ENCODE measurements at places on chromosomes 2 and 18. TPM values are rescaled to one million over a fixed set of nuclear protein-coding genes. Genes with fewer than 3 reads are reported as not detected.

DNA sequence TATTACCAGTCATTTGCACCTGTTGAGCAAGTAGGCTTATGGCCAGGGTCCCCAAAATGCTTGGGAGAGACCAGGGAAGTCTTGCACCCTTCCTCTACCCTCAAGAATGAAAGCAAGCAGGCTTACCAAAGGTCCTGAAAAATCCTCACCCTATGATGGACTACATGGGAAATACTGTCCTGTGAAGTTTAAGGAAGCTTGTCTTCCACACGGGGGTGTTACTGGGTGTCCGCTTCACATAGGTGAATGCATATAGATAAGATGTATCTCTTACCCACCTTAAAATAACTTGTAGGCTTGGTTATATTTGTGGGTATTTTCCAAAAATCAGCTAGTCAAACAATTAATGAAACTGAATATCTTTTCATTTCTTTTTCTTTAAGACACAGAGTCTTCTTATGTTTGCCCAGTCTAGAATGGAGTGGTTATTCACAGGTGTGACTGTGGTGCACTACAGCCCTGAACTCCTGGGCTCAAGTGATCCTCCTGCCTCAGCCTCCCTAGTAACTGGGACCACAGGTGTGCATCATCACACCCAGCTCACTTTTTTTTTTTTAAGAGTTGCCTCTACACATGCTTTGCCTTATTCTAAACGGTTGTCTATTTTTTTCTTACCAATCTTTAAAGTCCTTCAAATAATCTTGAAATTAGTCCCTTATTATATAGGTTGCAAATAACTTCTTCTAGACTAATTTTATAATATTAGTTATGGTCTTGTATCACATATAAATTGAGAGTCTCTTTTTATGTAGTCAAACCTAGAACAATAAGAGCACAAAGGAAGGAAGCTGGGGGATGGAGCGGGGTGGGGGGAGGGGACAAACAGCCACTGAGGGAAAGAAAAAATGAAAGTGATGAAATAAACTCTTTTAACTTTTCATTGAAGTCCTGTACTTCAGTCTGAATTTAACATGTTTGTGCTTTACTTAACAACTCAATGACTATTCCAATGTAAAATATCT lies 49.0 kb downstream of the CERKL start:
- DNase-seq = peak; percentile 41

GRCh38 chr2:231884438-231885140 lies 41.6 kb downstream of the NPPC start:
- no peak for DNase-seq

GRCh38 chr2:119699016-119699606 lies 20.1 kb downstream of the TMEM177 start:
- DNase-seq = no peak

- no peak for DNase-seq
Measured at GRCh38 chr2:135688978-135689377, 52.7 kb upstream of the UBXN4 start.

DNA sequence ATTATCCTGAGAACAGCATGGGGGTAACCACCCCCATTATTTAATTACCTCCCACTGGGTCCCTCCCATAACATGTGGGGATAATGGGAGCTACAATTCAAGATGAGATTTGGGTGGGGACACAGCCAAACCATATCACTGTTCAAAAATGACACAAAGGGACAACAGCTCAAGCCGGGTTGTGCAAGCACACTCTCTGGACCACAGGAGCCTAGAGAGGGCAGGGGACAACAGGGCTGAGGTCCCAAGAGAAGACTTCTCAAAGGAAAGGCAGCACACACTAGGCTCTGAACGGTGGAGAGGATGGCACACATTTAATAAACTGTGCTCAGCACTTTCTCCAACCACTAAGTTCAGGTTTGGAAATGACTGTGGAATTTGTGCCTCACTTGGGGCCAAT lies 122.1 kb upstream of the PKDCC start:
- DNase-seq = no peak

DNA sequence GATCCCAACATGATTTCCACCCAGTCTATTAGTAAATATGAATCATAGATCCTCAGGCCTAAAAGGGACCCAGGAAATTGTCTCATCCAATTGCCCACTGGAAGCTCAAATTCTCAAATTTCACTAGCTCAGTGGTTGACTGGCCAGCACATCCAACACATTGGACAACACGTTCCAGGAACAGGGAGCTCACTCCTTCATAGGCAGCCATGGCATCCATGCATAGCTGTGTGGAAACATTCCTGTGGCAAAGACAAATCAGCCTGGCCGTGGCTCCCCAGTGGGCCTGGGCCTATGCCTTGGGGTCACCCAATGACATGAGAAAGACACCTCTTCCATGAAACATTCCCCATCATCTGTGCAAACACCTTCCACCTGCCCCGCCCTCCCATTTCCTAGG lies 261.1 kb downstream of the ANAPC1 start:
- DNase-seq = no peak

- no peak for DNase-seq
Measured at GRCh38 chr2:206561962-206562361, 80.3 kb upstream of the FAM237A start.

- DNase-seq = no peak
Measured at GRCh38 chr18:8893628-8894231, 188.4 kb downstream of the MTCL1 start.

TSPYL6 gene
- not detected for total RNA-seq

- DNase-seq = no peak
Measured at GRCh38 chr2:189276277-189276676, 96.7 kb upstream of the COL5A2 start.

DNA sequence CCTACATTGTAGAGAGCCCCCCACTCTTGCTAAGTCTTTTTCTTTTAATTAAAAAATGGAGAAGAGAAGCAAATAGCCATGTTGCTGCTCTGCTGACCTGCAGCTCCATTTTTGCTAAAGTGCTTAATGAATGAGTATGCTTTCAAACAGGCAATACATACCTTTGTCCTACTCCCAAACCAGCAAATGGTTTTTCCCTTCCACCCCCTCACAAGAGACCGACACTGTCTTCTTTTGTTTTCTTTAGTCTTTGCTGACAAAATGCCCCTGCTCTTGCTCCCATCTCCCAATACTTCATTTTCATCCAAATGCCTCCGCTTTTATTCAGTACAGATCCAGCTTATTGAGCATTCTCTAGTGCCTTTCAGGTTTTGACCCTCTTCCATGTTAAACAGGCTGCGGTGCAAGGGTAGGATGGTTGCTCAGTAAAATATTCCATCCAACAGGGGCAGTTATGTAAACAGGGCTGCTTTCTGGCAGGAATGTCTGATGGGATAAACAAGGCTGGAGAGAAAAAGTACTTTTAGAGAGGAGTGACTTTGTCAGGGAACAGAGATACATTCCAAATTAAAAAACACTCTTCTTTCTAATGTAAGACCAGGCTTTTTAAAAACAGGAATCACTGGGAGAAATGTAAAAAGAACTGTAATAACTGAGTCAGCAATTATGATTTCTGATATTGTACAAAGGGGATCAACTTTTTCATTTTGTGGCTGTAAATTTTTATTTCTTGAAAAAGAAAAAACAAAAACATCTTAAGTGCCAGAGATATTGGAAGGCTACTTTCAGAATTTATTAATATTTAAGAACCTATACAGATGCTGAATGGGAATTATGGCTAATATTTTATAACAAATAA lies 136.8 kb downstream of the MEP1B start:
- no peak for DNase-seq

GAD1 gene
- total RNA-seq = 1.0 TPM

GRCh38 chr2:205543937-205544702 lies 138.2 kb upstream of the NRP2 start:
- no peak for DNase-seq

- no peak for DNase-seq
Measured at GRCh38 chr18:79949697-79950487, 1.6 kb downstream of the SLC66A2 start.

GRCh38 chr2:225820826-225821225 lies 421.3 kb downstream of the NYAP2 start:
- no peak for DNase-seq

GRCh38 chr2:236527159-236527630 lies 42.4 kb upstream of the ACKR3 start:
- DNase-seq = no peak

- DNase-seq = no peak
Measured at GRCh38 chr2:220785178-220785577, 786.9 kb downstream of the EPHA4 start.

- DNase-seq = no peak
Measured at GRCh38 chr2:36578343-36579296, 19.3 kb downstream of the FEZ2 start.

- no peak for DNase-seq
Measured at GRCh38 chr18:78739882-78740677, 239.5 kb upstream of the SALL3 start.

DNA sequence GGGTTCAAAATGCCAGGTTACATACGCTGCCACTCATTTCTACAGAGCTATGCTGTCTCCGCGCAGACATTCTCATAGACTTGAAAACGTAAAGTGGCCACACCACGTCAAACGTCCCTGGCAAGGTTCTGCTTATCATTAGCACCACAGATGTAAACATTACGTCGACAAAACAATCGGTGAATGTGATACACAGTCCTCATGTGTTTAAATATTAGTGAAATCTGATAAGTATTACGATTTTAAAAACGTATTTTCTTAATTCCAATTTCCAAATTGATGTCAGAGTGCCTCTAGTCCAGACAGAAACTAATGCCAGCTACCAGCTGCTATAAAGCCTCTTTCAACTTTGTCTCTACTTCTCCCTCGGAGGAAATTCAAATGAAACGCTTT lies 1.2 kb downstream of the STK17B start:
- peak; percentile 81 for DNase-seq

SPRED2 gene
- total RNA-seq = 7.9 TPM

GRCh38 chr2:9236867-9237266 lies 30.3 kb downstream of the ASAP2 start:
- DNase-seq = no peak

IL1RN gene
- 2.7 TPM for total RNA-seq

GRCh38 chr2:62415518-62415917 lies 90.5 kb downstream of the TMEM17 start:
- DNase-seq = no peak

SATB2 gene
- total RNA-seq = 0.38 TPM

UPP2 gene
- total RNA-seq = not detected

DNA sequence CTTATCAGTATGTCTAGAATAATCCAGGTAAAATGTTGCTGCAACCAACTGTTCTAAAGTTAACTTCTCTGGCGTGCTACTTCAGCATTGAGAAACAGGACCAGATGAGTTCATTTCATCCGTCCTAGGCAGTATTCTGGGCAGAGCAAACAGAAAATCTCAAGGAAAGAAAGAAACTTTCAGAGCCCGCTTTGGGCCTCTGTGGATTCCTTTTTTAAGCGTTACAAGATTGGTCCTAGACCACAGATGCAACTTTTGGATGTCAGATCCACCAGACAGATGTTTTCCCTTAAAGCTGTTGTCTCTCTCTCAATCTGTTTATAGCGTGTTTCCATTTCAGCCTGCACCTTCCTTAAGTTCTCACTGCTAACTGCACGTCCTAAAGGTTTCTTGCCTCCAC lies 75.0 kb downstream of the BCL2 start:
- no peak for DNase-seq

GRCh38 chr2:126437016-126437415 lies 218.9 kb upstream of the GYPC start:
- DNase-seq = no peak

- DNase-seq = no peak
Measured at GRCh38 chr2:197675711-197676188, 363 bp upstream of the RFTN2 start.

SLC9A4 gene
- 0.05 TPM for total RNA-seq

- no peak for DNase-seq
Measured at GRCh38 chr2:116586328-116586689, 1228.2 kb upstream of the DDX18 start.

ACVR2A gene
- total RNA-seq = 7.2 TPM

GRCh38 chr2:42890791-42891355 lies 98.5 kb upstream of the HAAO start:
- no peak for DNase-seq

DNA sequence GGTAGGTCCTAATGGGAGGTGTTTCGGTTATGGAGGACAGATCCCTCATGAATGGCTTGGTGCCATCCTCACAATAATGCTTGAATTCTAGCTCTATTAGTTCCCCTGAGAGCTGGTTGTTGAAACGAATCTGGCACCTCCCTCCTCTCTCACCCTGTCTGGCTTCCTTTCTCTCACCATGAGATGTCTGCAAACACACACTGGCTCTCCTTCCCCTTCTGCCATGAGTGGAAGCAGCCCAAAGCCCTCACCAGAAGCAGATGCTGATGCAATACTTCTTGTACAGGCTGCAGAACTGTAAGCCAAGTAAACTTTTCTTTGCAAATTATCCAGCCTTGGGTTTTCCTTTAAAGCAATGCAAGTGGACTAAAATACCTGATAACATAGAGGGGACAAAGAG lies 86.6 kb downstream of the RND3 start:
- no peak for DNase-seq

DNA sequence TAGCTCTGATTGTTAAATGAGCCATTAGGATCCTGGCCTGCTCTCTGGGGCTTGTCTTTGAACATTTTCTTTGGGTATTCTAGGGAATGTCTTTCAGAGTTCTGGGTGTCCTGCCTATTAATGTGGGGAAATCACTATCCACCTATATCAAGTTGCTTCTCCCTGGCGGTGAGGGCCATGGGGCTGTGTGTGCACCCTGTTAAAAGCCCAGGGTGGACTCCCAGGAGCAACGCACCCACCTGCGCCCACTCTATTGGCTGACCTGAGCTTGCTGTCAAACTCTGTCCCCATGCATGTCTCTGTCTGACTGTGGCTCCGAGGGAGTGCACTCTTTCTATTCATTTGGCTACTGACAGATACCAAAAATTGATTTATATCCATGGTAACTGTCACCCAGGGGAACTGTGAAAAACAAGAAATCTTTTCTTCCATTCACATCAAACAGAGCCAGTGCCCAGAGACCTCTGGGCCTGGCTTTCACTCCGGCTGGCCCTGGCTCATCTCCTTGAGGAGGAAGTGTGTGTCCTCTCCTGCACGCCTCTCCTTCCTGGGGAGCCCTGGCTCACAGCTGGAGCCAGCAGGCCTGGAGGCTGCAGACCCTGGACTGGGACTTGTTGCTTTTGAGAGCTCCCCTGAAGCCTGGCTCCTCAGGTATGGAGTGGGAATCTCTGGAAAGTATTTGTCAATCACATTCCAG lies 10.5 kb upstream of the TOGARAM2 start:
- no peak for DNase-seq

DNA sequence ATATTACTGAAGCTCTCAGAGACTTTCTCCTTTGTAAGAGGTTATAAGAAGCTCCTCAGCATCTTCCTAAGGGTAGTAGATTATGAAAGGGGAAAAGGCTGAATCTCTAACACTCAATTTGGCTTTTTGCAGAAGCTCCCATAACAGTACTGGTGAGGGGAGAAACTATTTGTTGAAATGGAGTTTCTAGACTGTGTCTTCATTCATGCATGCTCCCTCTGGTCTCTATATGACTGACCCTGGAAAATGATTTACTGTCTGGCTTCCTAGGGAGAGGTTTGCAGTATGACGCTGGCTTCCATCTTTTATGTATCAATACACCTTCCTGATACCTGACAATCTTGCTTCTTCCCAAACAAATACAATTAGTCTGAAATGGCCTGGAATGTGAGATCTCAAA lies 63.9 kb downstream of the LDAH start:
- no peak for DNase-seq

EMILIN1 gene
- total RNA-seq = 9.2 TPM

GRCh38 chr2:56248965-56249742 lies 65.4 kb downstream of the CCDC85A start:
- DNase-seq = no peak

- no peak for DNase-seq
Measured at GRCh38 chr2:213161759-213162515, 10.5 kb upstream of the IKZF2 start.

Measured in thymus (tissue), 14 donors.